ENCODE measurements at places on chromosomes 6 and 20.

DNA sequence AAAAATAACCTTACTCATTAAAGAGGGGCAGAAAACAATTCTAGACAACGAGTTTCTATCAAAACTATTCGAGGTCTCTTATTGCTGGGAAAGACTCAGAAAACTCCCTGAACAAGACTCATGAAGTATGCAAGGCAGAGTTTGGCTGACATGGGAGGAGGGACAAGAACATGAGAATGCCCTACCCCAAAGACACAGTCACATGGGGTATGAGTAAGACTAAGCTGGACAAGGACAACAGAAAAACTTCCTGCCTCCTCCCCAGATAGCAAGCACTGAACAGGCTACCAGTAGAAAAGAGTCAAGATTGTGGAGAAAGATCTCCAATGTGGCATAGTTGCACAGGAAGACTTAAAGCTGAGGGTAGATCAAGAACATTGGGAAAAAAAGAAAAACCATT lies 39.7 kb upstream of the PHIP start:
- no peak for DNase-seq

- DNase-seq = no peak
These were observed 133.4 kb downstream of the BANF2 start for GRCh38 chr20:17833036-17833674.

DNA sequence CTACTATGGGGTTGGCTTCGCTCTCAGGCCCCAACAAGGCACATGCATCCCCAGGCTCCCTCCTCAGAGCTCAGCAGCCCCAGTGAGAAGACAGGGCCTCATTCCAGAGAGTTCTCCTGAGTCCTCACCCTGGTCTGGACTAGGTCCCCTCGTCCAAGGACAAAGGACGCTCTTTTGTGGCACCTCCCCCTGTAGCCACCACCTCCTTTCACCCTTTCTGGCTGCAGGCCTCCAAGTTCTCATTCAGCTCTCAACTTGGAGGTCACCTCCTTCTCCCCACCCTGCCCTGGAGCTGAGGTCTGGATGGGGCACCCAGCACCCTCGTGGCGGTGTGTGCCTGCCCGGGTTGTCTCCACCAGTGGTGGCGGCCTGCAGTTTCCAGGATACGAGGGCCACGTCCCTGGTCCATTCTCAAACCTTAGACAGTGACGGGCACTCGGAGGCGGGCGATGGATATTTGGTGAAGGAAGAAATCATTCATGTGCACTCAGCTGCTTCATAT lies 2.5 kb downstream of the UNC93A start:
- DNase-seq = no peak

GRCh38 chr6:28765978-28766351 lies 157.8 kb downstream of the TRIM27 start:
- no peak for DNase-seq

DNA sequence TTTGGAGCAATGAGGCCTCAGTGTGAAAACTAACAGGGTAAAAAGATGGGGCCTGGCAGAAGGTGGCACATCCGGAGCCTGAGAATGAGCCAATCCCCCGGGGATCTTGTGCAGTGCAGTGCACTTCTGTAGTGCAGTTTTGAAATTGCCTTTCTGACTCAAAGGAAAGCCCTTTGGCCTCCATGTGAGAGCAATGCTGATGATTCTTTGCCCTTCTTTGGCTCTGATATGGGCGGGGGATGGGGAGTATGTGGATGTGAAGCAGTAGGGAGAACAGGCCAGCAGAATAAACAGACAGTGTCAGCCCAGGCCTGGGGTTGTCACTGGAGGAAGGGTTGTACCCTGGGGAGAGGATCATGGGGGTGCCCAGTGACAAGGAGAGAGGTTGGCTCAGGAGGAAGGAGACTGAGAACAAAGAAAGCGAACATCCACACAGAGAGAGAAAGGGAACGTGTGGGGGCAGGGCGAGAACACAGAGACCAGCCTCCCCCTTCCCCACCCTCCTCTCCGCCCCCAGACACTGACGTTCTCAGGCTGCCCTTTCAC lies 351.2 kb downstream of the CDC5L start:
- no peak for DNase-seq

GRCh38 chr6:108002365-108003221 lies 44.6 kb upstream of the SEC63 start:
- DNase-seq = no peak

- no peak for DNase-seq
These were observed 35.6 kb upstream of the KCNK16 start for GRCh38 chr6:39357998-39358686.

DNA sequence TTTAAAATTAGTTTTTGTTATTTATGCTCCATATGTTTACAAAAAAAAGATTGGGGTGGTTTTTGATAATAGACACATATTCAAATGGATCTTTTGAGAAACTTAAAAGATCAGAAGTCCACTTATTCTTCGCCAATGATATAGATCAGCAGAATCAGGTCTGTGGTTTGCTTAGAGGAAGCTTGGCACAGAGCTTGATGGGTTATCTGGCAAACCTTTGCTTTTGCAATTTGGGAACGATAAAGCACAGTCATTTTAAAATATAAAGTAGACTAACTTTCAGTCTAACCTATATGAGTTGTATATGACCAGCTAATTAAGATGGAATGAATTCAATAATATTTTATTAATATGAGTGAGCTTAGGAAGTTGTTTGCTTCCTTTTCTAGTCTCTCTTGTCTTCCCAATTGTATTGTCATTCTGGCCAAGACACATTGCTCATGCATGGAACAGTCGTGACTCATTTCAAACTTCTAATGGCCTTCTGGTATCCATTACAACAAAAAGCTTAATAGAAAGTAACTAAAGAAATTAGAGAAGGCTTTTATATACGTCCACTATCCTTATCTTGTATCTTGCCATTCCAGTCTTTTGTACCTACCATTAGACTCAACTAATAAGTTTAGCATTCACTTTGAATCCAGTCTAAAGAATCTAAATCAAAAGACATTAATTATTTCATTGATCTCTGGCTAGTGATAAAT lies 118.7 kb downstream of the TBX18 start:
- DNase-seq = no peak

GRCh38 chr6:5379647-5380242 lies 118.4 kb downstream of the FARS2 start:
- DNase-seq = no peak
